HS-27A (cell line): ENCODE measurements at places on chromosomes 2 and 18.

- DNase-seq, result no peak
Observed at GRCh38 chr2:69275490-69275889, 111.5 kb downstream of the GFPT1 start.

DNA sequence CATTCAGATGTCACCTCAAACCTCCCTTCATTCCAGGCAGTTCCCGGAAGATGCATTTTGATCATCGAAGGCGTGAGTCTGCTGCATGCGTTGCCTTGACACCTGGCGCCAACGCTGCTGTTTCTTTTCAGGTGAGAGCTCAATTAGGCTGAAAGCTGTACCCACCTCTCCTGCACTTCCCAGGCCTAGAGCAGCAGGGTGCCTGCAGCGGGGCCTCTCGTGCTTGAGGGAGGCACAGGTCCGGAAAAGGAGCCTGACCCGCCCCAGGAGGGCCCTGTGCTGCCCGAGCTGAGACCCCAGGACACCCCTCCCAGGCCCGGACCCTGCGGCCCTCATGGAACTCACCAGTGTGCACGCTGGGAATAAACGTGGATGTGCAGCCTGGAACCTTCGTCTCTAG lies 31.4 kb upstream of the KCNG2 start:
- DNase-seq, result no peak

DNA sequence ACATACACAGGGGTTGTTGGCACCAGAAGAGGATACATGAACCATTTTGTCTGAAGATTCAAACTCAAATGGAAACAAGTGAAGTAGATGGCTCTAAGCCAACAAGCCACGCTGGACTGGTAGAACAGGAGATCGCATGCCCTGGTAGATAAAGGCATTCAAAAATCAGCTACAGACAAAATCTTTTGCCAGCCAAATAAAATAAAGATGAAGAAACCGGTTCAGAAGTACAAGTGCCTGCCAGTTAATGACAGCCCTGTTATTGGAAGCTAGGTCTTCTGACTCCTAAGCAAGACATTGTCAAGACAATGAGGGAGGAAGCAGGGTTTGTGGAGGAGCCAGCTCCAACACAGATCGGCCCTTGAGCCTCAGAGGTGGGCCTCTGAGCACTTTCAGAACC lies 52.3 kb downstream of the EHD3 start:
- DNase-seq, result no peak

DNA sequence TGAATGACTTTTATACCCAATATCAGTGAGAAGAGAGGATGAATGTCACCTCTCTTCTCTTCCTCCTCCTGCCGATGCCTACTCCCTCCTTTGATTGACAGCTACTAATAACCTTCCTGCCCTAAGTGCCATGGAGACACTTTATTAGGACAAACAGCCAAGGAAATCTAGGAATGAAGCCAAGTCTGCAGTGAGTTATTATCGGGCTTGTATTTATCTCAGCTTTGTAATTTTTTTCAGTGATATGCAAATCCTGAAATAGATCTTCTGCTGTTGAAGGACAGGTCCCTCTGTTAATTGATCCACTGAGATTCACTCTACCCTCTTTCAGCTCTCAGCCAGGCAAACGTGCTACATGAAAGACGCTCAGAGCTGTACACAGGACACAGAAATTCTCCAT lies 686.7 kb downstream of the TMEM182 start:
- DNase-seq, result no peak

- no peak for DNase-seq
Observed at GRCh38 chr2:197124639-197125390, 185.8 kb downstream of the ANKRD44 start.

DNA sequence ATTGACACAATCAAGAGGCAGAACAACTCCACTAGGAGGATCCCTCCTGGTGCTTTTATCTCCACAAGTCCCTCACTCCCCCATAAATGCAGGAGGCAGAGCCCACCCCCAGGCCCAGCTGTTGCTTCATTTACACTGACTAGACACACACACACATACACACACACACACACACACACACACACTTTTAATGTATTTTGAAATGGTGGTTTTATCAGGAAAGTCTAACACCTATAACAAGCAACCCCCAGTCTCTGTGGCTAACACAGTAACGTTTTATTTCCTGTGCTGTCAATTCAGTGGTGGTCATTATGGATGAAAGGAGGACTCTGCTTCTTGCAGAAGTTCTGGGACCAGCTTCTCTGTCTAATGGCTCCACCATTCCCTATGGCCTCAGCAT lies 125.4 kb upstream of the FOSL2 start:
- DNase-seq, result no peak

DNA sequence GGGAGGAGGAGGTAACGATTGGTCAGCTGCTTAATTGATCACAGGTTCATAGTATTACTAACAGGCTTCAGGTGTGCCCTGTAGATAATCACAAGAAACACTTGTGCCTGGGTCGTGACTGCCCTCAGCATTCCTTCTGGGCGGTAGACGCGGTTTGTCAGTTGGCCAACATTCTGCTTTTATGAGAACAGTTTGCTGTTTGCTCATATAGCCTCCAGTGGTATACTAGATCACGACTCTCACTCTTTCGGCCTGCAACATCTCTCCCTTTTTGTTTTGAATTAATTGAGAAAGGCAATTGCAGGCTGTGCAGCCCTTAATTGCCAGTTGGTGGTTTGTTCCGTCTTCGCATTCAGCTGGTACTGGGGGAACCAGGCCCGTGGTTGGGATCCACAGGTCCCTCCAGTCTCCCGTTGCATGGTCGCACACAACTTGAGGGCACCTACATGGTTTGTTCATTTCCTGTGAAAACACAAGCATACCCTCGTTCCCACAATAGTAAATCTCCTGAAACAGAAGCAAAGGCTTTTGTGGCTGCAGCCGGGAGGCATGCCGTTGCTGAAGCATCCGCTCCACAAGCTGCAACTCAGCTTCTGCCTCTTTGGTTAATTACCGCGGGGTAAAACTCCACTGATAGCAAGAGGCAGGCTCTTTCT lies 30.3 kb upstream of the GPR17 start:
- DNase-seq, result no peak

GRCh38 chr2:141501752-141502151 lies 629.1 kb downstream of the LRP1B start:
- no peak for DNase-seq

- no peak for DNase-seq
Observed at GRCh38 chr2:168662651-168663208, 139.7 kb upstream of the NOSTRIN start.

DNA sequence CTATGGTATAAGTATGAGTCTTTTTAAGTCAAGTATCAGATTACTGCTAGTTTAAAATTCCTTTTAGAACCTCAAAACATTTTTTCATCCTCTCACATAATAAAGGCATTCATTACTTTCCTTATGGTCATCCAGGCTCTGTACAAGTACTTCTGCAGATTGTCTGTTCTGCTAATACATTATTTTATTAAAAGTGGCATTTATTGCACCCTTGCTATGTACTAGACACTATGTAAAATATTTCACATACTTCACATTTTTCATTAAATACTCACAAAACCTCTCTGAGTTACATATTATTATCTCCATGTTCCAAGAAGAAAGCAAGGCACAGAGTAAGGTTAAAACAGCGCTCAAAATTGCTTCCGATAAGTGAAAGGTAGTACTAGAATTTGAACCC lies 84.1 kb downstream of the RAPH1 start:
- peak; percentile 4 for DNase-seq

GRCh38 chr18:41128545-41128944 lies 826.5 kb upstream of the PIK3C3 start:
- DNase-seq, result no peak

GRCh38 chr2:204505946-204506345 lies 39.3 kb upstream of the PARD3B start:
- peak; percentile 54 for DNase-seq

DNA sequence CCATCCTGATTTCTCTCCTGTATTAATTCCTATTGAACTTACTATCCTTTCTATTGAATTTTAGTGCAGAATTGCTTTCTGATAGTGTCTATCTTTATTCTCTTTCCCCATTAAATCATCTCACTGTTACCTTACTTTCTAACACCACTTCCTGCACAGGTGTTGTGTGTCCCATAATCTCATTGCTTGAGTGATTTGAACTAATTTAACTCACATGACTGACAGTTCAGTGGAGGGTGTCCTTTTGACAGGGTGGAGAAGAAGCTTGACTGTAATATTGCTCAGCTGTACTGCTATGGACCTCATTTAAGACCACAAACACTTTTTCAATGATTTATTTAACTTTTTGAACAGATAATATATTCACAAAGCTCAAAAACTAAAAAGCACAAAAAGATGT lies 211.8 kb downstream of the NRXN1 start:
- DNase-seq, result no peak

GRCh38 chr18:79754022-79754761 lies 43.5 kb upstream of the KCNG2 start:
- DNase-seq, result no peak
